ENCODE measurements at places on chromosomes 4 and X.

DNA sequence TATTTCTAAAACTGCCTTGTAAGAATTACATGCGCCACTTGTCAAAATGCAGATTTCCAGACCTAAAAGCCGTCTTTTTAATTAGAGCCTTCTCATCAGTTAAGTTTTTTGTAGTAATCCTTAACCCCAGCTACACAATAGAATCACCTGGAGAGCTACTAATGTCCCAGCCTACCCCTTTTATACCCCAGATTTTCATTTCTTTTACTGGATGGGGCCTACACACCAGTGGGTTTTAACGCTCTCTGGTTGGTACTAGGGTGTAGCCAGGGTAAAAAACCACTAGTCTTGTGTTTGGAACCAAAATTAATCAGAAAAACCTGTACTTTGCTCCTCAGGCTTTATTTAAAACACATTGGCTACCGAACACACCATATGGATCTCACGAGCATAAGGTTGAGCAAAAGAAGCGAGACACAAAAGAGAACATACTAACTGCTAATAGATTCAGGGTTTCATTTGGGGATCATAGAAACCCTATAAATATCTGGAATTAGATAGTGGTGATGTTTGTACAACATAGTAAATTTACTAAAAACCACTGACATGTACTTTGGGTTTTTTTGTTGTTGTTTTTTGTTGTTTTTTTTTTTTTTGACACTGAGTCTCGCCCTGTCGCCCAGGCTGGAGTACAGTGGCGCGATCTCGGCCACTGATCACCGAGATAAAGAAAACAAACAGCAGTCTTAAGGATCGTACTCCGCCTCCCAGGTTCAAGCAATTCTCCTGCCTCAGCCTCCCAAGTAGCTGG, 30.6 kb downstream of the BBS12 start:
- no peak for DNase-seq

- no peak for DNase-seq
These were observed 221.5 kb upstream of the CXCL13 start for GRCh38 chr4:77384094-77384493.

GRCh38 chr4:124322234-124323065, 390.1 kb downstream of the ANKRD50 start:
- DNase-seq: no peak

GRCh38 chr4:142719854-142720541, 126.1 kb downstream of the INPP4B start:
- no peak for DNase-seq

DNA sequence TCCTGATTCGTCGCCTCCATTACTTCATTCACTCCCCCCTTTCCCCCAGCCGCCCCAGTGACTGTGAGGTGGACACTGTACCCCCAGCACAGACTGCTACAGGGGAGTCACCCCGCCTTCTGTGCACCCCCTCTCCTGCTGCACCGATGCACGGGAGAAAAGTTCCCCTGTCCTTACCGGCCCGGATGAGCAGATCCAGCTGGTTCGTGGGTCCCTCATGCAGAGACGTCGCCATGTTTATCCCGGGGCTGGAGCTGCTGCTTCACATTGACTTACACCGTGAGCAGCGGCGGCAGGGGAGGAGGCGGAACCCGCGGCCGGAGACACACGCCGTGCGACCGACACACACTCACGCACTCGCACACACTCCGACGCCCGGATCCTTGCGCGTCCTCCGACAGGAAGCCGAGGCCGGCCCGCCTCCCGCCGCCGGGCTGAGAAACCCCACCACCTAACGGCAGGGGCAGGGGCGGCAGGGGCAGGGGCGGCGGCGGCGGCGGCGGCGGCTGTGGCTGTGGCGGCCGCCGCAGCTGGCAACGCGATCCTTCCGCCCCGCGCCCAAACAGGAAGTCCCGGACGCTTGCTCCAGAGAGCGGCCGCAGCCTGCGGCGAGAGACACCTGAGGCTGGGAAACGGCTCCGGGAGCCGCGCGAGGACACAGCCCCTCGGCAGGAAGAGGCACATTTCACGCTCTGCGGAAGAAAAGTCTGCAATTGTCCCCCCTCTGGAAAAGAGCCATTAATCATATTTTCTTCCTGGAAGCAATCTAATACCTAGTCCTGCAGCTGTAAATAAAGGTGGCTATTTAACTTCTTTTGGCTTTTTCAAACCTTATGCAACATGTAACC, 68.6 kb downstream of the NOCT start:
- peak; percentile 50 for DNase-seq

GRCh38 chrX:55794405-55794804, 76.9 kb downstream of the RRAGB start:
- DNase-seq: no peak

GRCh38 chr4:85496126-85496849, 21.3 kb downstream of the ARHGAP24 start:
- no peak for DNase-seq

- peak; percentile 6 for DNase-seq
These were observed 4.9 kb upstream of the TLR8 start for GRCh38 chrX:12901486-12901885.

DNA sequence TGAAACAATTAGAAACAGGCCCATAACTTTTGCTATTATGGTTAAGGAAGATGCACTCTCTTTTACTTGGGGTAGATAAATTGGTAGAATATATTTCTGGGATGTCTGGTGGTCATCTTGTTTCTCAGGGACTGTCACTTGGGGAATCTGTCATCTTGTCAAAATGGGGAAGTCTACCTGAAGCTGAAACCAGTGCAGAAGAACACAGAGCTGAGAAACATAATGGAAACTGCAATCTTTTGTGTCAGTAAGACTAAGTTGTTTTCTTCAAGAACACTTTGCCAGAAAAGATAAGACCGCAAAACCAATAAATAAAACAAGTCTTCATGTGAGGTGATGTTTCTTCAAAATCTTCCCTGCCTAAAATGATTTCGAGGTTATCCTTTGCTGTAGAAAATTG, 92.0 kb downstream of the NAA11 start:
- no peak for DNase-seq

DNA sequence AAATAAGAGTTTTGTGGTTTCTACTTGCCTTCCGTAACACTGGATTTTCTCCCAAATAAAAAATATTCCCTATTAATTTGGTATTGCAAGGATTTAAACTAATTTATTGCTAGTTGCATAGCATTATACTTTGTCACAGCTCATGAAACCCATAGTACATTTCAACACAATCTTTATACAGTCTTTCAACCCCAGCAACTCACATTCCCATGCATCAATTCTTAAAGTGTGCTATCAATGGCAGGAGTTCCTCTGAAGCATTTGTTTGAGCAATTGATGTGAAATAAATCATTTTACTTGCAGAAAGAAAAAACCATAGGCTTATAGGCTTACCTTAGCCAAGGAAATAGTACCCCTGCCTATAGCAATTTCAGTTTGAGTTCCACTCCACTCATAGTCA, 251.9 kb downstream of the PAPSS1 start:
- no peak for DNase-seq

GRCh38 chr4:4631150-4631549, 89.3 kb upstream of the STX18 start:
- no peak for DNase-seq

DNA sequence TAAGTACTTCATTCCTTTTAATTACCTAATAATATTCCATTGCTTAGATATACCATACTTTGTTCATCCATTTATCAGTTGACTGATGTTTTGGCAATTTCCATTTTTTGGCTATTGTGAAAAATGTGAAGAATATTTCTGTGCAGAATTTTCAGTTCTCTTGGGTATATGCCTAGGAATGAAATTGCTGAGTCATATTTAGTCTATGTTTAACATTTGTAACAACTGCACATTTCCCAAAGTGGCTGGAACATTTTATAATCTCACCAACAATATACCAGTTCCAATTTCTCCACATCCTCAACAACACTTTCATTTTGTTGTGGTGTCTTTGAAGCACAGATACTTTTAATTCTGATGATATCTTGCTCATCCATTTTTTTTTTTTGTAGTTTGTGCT, 215.5 kb downstream of the PDGFC start:
- no peak for DNase-seq

DNA sequence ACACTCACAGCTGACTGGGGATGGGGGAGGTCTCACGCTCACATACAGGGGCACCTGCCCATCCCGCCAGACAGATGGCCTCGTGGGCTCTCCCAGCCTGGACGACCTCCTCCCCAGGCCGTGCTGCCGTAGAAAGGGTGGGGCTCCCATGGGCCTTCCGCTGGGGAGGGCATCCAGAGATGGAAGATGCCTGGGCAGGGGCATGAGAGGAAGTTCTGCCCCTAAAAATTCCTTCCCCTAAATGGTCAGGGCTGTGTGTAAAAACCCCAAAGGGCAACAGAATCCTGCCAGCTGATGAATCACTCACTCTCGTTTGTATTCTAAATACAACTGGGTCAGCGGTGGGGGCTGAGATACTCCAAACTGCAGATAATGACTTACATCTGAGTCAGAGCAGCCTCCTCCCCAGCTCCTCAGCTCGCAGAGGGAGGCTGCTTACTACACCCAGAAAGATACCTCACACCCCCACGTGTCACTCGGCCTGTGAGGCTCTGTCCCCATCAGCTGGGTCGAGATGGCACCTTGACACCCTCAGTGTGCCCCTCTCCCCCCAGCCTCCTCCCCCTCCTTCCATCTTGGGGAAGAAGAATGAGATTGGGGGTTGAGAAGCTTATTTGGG, 10.1 kb downstream of the WDR1 start:
- DNase-seq: peak; percentile 94

DNA sequence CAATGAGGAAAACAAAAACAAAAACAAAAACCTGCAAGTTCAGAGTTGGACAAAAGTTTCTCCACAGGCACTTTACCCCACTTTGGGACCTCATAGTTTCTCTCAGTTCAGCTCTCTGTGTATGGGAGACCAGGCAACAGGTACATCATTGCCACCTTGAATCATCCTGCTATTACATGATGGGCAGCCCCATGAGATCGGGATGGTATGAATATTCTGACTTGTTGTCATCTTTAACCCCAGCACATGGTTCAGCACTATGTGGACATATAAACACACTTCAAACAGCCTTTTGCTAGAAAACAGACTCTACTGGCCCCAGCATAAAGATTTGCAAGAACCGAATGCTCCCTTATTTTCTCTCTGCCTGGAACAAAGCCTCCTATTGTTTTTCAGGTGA, 176.9 kb upstream of the SCML1 start:
- DNase-seq: no peak

- no peak for DNase-seq
These were observed 512.2 kb downstream of the PDHA2 start for GRCh38 chr4:96352051-96352517.

DNA sequence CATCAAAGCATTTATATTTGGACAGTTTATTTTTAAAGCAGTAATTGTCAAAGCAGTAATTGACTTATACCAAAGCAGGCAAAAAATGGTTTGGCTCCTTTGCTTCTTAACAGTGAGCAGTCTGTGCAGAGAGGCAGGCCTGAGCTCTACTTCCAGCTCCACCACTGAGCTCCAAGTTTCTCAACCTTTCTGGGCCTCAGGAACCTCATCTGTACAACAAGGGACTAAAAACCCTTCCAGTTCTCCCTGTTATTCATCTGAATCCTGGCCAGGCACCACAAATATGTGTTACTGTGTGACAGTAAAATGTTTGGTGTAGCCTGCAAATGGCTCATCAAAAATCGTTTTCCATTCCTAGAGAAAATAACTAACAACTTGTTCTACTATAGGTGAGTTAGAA, 88.7 kb upstream of the TTC29 start:
- no peak for DNase-seq

DNA sequence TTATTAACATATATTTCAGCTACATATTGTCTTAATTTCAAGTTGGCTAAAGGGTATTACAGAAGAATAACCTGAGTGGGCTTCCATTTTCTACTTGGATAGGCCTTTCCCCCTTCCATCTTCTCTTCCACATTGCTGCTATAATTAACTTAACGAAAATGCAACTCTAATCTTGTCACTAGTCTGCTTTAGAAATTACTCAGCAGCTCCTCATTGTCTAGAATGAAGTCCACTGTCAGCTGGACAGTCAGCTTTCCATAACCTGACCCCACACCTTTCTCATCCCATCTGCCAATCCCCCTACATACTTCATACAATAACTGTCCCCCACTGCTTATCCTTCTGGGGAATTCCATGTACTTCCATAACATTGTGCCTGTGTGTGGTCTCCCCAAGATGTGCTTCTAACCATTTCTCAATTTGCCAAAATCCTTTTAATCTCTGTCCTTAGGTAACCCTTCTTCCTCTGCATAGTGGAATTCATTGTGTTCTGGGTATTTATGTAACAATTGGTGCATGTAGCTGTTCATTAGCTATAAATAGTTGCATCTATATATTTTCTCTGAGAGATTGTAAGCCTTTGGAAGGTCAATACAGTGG, 4.8 kb downstream of the MND1 start:
- DNase-seq: no peak

GRCh38 chr4:23857367-23857959, 32.4 kb downstream of the PPARGC1A start:
- DNase-seq: no peak

- no peak for DNase-seq
These were observed 160.0 kb downstream of the STIM2 start for GRCh38 chr4:27020603-27021002.

- DNase-seq: no peak
These were observed 6.4 kb upstream of the SCML2 start for GRCh38 chrX:18360867-18361266.

DNA sequence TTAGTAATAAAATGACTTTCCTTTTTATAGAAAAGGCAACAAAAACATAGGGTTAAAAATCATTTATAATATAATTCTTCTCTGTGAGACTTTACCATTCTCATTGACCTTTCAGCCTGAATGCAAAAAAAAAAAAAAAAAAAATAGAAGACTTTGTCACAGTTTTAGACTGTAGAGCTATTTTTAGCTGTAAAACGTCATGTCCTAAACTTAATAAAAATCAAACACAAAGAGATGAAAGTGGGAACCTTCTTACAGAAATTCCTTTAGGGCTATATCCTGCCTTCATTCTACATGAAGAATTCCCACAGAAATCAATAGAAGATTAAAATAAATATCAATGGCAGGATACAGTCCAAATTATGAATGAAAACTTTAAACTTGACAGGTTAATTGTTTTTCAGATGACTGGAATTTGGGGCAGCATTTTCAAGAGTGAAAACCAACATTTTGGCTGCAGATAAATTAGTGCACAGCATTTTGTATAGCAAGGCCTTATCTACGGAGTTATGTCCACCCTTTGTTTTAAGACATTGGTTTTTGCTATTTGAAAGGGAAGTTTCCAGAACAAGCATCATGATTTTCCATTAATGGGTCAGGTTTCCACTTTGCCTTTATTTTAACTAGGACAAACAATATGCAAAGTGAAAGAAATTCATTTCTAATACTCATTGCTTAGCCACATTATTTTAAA, 219.5 kb downstream of the SPCS3 start:
- DNase-seq: no peak

DNA sequence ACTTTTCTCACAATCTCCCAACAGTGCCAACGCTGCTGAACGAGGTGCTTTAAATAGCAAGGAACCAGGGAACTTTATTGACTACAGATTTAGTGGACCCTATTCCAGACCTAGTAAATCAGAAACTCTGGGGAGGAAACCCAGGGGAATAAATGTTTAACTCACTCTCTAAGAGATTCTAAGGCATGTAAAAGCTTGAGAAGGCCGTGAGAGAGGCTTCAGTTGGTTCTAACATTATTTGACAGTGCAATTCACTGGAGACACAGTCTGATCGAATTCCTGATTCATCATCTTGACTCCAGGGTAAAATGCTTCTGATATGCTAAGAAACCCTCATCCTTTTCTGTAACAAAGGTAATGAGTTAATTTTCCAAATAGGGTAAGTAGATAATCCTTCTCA, 494.4 kb downstream of the KCNIP4 start:
- no peak for DNase-seq
